ENCODE measurements at places on chromosomes 3 and 15.

- DNase-seq, result no peak
Measured at GRCh38 chr3:184539801-184540435, 21.7 kb upstream of the EPHB3 start.

GRCh38 chr15:61382927-61383326, 153.8 kb upstream of the RORA start:
- no peak for DNase-seq

GRCh38 chr3:124282751-124283651, 291.1 kb upstream of the ROPN1 start:
- DNase-seq, result no peak

GRCh38 chr3:10421996-10422395, 83.4 kb downstream of the ATP2B2 start:
- DNase-seq, result no peak

GRCh38 chr15:37425541-37425940, 325.2 kb upstream of the MEIS2 start:
- no peak for DNase-seq

- DNase-seq, result no peak
Measured at GRCh38 chr15:53395871-53396270, 363.6 kb downstream of the WDR72 start.

GRCh38 chr15:99143242-99143641, 38.4 kb downstream of the SYNM start:
- no peak for DNase-seq

- DNase-seq, result no peak
Measured at GRCh38 chr15:92652576-92652966, 3.0 kb downstream of the FAM174B start.

DNA sequence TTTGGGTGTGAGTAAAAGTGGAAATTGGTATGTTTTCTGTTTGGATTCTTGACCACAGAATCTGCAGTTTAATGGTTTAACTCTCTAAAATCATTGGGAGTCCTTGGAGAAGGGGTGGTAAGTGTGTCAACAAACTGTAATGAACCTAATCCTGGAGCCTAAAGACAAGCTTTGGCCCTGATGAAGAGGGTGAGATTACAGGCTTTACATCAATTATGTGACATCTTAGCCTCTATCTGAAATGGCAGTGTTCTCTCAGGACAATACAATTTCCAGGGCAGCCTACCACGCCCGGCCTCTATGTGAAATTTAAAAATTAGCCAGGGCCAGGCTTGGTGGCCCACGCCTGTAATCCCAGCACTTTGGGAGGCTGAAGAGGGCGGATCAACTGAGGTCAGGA, 4.3 kb upstream of the PKM start:
- DNase-seq, result no peak

DNA sequence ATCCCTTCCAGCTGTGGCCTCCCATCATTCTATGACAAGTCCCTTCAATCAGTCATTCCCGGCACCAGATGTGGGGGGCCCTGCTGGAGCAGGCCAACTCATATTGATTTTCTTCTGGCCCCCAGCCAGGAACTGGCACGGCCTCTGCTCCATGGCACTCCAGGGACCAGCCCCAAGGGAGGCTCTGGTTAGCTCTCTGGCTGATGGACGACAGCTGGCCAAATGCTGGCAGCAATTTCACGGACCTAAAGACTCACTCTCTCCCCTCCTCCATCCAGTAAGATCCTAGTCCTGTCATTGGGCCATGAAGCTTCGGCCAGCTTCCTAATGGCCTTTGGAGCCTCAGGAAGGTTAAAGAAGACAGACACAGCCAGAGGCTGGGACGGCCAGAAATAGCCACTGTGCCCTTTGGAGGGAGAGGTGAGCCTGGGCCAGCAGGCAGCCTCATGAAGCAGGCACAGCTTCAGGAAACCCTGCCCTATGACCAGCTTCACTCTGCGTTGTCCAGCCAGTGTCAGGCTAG, 131.0 kb downstream of the MEX3B start:
- no peak for DNase-seq

GRCh38 chr3:37240170-37240945, 66.0 kb upstream of the LRRFIP2 start:
- no peak for DNase-seq

All from HL-60 (cell line).